M059J (cell line): ENCODE measurements at places on chromosomes 7 and 10.

DNA sequence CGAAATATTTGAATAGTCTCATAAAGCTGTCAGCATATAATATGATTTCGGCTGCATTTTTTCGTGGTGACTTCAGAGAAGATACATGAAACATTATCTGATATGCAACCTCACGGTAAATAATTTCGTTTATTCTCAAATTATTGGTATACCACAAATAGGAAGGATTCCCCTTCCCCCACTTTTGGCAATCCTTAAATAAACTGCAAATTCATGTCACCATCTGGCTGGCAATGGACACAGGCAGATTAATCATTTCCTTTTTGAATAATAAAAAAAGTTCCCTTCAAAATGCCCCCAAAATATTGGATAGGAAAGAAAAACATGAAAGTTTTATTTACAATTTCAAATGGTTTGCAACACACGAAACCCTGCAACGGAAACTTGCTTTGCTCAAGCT, 234.5 kb upstream of the MEOX2 start:
- DNase-seq = no peak

DNA sequence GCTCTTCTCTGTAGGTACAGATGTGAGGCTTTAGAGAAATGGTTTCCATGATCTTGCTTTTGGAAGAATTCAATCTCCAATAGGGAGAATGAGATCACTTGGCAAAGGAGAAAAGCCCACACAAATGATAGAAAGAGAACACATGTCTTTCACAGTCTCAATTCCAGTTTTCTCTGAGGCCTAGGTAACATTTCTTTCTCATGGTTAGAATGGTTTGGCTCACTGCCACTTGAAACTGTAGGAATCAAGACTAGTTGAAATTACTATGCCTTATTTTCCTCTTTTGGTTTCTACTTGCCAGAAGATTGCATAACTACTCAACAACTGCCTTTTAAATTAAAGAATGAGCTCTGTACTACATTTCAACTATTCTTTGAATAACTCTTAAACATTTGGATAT, 276.5 kb upstream of the TEX47 start:
- no peak for DNase-seq

GRCh38 chr7:92754919-92755581, 81.3 kb downstream of the CDK6 start:
- no peak for DNase-seq

DNA sequence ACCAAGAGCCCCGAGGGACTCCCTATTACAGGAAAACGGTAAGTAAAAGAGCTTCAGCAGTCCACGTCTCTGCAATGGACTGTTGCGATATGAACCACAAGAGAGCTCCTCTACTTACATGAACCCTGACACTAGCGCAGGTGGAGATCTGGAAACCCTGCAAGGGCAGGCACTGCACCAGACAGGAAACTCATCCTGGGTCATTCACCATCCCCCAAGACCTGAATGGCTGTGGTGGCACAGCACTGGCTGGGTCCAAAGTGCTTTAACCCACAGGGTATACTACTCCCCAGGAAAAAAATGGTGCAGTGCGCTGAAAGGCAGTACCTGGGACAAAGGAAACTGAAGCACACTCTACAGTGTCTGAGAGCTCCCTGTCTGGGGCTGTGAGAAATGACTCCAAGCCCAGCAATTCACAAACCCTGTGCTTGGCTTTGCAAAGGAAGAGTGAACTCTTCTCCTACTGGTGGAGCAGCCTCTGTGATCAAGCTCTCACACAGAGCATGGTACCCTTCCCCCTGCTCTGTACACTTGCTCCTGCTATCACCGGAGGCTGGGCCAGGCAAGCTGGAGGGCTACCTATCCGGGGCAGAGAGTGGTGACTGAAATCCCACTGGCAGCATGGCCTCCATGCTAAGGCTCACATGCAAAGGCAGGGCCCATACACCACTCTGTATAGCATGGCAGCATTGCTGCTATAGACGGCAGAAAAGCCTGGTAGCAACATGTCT, 44.9 kb downstream of the HIBADH start:
- DNase-seq = no peak

DNA sequence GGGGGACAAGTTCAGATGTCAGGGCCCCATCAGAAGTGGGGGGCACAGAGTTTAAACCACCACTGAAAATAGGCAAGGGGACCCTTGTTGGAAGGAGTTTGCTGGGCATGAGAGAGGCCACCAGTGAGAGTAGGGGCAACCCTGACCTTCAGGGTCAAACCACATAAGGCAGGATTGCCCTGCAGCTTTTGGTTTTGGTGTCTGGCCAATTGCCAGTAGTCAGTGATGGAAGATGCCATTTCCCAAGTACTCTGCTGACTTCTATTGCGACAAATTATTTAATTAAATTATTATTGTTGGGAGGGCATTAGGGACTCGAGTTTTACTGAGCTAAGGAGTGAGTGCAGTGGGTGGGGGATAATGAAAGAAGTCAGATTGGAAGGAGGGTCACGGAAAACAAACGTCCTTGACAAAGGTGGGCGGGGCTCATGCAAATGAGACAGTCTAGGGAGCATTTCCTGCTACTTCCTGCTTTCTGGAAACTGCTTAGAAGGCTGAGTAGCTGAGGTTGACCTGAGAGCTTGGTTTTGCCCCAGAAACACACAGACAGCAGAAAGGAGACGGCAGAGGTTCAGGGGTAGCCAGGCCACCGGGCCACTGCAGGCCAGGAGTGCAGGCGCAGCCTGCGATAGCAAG, 74.2 kb upstream of the ANLN start:
- DNase-seq = peak; percentile 34

DNA sequence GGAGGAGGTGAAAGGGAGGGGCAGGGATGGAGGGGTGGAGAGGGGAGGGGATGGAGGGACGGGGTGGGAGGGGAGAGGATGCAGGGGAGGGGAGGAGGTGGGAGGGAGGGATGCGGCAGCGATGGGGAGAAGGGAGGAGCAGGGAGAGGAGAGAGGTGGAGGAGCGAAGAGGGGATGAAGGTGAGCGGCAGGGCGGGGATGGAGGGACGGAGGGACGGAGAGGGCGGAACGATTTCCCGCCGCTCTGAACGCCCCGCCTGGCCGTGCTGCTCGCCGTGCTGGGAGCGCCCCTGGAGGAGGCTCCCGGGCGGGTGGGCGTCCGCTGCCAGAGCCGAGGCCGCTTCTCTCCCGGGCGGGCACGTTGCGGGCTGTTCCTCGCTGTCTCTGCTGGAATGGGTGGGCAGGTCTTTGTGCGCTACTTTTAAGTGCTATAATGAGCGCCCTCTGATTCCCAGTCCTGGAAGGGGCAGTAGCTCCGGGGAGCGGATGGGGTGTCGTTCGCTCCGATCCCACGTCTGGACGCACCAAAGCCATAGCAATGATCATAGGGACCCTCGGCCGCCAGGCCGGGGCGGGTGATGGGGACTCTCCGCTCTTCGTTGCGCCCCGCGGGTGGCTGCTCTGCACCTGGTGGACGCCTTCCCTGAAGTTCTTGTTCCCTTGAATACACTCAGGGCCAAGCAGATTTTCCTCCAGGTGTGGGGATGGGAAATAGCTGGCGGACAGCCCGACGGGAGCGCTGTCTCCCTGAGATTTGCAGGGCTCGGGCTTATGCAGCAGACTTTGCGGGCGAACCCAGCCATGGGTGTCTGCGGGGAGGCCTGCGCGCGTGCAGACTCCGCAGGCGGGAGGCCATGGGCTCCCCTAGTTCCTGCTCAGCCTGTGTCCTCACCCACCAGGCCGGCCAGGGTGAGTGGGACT, 81.1 kb upstream of the CPXM2 start:
- no peak for DNase-seq

GRCh38 chr7:112566442-112567324, 85.9 kb downstream of the LSMEM1 start:
- peak; percentile 3 for DNase-seq

- DNase-seq = no peak
These were observed 17.2 kb upstream of the GIMAP8 start for GRCh38 chr7:150432915-150433892.

DNA sequence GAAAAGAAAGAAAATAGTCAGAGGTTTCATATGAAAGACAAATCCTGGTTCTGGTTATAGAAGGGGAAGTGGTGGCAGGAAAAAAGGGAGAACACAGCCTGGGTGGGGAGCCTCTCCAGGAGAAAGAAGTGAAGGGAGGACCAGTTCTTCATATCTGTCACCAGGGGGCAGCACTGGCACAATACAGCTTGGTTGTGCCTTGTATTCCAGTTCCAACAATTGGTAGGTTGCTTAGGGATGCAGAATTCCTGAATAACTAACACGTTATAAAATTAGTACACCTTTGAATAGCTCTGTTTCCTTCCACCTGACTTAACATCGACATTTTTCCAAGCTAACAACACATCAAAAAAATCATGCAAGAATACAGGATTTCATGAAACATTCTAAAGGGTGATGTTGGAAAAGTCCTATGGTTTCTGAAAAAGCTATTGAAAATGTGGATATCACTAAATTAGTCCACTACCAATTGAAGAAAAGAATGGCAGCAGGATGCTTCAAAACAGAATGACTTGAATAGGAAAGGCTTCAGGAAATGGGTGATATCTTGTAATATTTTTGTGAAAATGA, 52.9 kb downstream of the CYP26A1 start:
- no peak for DNase-seq

- peak; percentile 83 for DNase-seq
These were observed 985 bp upstream of the ETV1 start for GRCh38 chr7:13990319-13990983.

DNA sequence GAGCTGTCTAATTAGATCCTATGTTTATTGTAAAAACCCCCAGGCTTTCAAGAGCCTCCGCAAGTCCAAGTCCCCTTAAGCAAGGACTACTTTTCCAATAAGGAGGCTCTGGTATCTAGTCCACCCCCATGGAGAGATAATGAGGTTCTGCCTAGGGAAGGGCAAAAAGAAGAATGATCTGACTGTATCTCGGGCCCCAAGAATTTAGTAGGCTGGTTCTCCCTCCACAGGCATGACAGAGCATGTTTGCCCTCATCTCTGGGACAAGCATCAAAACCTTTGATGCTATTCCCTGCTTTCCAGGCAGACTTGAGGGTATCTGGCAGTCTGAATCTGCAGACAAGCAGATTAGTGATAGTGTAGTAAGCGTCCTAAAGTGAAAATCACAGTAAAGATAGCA, 19.0 kb downstream of the ABCB1 start:
- no peak for DNase-seq

DNA sequence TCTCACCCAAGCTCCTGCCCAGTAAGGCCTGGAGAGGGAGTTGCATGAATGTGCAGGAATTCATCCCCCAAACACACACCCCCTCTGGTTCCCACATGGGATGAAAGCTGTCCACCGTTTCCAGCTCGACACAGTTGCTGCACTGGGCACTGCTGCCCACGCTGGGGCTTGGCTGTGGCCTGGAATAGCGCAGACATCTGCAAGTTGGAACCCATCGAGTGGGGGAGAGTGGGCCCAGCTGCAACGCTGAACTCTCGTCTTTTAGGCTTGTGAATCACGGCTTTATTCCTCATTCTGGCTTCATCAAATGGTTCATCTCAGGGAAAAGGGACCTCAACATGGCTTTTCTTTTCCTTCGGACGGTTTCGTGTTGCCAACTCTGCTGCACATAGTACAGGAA, 264.7 kb downstream of the DNAJB6 start:
- DNase-seq = no peak

- DNase-seq = no peak
These were observed 233.7 kb downstream of the PTEN start for GRCh38 chr10:88097092-88097516.

DNA sequence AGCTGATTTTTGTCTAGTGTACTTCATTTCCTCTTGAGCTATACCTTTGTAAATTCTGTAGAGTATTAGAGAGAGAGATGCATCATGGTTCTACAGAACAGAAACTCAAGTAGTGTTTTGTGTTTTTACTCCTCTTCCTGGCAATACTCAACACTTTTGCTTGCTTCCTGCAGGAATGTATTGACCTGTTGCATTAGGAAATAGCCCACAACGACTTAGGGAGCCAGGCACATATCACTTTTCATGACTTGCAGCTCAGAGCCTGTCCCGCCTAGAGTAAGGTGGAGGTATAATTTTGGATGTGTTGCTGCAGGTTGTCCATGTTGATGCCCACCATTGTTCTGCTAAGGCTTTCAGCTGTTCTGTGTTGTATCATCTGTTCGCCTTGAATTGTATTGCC, 216.3 kb downstream of the SDK1 start:
- DNase-seq = no peak

DNA sequence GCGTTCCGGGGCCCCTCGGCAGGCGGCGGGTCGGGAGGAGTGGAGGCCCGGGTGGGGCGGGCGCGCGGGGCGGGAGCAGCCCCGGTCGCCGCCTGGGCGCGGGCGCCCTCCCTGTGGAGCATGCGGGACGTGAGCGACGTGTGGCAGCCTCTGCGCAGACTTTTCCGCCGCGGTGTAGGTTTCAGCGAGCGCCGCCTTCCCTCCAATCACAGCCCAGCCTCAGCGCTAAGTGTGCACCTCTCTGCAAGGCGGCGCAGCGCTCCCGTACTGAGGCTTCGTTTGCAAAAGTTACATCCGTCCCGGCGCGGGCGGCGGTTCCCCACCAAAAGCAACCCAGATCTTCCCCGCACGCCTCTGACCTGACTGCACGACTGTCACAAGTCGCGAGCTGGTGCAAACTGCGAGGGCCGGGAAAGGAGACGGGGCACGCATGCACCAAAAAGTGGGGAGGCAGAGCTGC, 1.2 kb upstream of the PFKFB3 start:
- DNase-seq = peak; percentile 76

DNA sequence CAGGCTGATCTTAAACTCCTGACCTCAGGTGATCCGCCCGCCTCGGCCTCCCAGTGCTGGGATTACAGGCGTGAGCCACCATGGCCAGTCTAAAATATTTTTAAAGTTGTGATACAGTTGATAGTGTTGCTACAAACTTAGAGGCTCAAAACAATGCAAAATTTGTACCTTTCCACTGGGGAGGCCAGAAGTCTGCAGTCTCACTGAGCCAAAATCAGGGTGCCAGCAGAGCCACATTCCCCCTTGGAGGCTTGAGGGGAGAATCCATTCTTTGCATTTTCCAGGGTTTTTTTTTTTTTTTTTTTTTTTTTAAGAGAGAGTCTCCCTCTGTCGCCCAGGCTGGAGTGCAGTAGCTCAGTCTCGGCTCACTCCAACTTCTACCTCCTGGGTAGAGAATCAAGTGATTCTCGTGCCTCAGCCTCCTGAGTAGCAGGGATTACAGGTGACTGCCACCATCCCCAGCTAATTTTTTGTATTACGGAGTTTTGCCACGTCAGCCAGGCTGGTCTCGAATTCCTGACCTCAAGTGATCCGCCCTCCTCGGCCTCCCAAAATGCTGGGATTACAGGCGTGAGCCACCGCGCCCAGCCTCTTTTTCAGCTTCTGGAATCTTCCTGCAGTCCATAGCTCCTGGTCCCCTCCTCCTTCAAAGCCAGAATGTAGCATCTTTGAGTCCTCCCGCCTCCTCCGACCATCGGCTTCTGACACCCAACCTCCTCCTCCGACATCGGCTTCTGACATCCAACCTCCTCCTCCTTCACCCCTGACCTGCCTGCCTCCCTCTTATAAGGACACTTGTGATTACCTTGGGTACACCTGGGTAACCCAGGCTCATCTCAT, 37.2 kb downstream of the KLRG2 start:
- DNase-seq = no peak

- DNase-seq = no peak
These were observed 137.5 kb downstream of the DLG5 start for GRCh38 chr10:77789016-77789415.

- peak; percentile 92 for DNase-seq
These were observed 89.5 kb upstream of the PIK3CG start for GRCh38 chr7:106775552-106775936.

GRCh38 chr10:31064348-31064747, 32.7 kb upstream of the ZNF438 start:
- peak; percentile 3 for DNase-seq
